ENCODE measurements at places on chromosomes 4 and X.
A peak's percentile ranks its signal among the peaks of the same experiment; 100 is the strongest.

DNA sequence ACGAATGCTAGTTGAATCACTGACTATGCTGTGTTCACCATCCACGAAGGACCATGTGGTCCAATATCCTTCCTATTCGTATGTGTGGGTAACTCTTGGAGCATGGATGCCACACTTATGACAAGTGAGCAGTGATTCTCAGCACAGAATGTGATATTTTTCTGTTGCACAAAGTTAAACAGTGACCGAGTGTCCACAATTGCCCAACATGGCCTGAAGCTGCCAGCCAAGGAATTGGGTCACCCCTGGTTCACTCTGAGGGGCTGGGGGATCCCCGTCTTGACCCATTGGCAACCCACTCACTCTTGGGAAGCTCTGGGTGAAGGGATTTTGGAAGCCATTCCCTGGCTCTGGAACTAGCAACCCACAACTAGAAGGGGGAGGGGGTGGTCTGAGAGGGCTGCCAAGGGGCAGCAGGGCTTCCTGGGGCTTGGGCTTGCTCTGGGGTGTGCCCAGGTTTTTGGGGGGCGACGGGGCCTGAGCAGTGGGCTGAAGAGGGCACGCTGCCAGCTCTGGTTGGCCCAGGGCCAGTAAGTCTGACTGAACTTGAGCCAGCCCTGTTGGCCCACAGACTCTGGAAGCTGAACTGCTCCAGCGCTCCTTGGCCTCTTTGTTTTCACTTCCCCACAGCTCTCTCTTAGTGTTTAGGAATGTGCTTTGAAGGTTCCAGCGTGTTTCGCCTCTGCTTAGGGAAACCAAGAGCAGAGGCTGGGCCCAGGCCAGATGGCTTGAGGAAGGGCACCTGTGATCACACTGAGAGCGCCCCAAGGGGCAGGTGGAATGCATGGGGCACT, 43.1 kb upstream of the BCOR start:
- DNase-seq, result no peak

DNA sequence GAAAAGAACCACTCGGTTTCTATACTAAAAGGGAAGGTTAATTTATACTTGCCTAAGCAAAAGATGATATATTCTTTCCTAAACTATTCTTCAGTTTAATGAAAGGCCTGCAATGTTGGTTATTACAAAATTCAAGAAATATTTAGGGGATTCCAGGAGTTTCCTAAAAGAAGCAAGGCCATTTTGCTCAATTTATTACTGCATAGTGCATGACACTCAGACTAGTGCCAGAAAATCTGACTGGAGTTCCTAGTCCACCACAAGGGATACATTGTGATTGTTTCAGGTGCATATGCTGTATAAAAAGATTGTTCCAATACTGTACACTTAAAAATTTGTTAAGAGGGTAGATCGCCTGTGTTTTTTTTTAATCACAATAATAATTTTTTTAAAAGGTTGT, 78.7 kb downstream of the CAPN6 start:
- no peak for DNase-seq

DNA sequence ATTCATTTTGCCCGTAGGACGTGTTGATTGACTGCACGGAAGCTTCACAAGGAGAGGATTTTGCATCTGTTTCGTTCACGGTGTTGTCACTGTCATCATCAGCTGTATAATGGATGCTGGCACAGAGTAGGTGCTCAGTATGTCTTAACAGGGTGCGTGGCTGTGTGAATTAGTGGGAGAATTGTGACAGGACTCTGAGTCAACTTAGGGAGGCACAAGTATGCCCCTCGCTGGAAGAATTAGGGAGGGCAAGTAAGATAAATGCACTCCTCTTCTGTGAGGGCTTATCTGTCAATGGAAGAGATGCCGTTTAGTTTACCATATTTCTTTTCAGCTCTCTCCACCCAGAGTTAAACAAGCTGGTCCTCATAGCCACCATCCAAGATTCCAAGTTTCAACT, 107.2 kb downstream of the TRIML1 start:
- no peak for DNase-seq

DNA sequence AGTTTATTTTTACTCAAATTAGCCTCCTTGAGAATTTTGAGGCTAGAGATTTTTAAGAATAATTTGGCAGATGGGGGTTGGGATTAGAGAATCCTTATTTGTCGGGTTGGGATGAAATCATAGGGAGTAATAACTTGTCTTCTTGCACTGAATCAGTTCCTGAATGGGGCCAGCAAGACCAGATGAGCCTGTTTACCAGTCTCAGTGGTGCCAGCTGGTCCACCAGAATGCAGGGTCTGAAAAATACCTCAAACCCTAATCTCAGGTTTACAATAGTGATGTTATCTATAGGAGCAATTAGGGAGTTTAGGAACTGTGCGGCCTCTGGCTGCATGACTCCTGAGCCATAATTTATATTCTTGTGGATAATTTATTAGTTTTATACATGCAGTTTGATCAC, 705.9 kb upstream of the AGA start:
- DNase-seq, result no peak

DNA sequence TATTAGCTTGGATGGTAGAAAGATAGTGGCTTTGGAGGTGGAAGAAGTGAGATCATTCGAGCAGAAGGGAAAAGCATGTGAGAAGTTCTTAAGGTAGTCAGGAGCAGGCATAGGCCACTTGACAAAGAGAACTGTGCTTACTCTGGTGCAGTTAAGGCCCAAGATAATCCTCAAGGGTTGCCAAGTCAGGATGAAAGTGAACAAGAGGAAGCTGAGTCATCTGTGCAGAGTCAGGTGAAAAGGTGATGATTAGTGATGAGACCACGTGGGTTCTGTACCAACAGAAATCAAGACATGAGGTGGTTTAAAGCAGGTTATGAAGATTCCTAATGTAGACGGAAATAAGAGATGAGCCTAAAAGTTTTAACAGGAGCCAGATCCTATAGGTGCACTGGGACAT, 369.8 kb downstream of the DTHD1 start:
- no peak for DNase-seq

GRCh38 chr4:6961496-6962210, 52.0 kb downstream of the TBC1D14 start:
- DNase-seq, result no peak

GRCh38 chrX:57918750-57919436, 8.6 kb upstream of the ZXDA start:
- no peak for DNase-seq

- DNase-seq, result no peak
Observed at GRCh38 chr4:169229571-169230028, 41.2 kb downstream of the SH3RF1 start.

- peak; percentile 10 for DNase-seq
Observed at GRCh38 chrX:135596495-135596894, 76.0 kb downstream of the INTS6L start.

- DNase-seq, result no peak
Observed at GRCh38 chrX:24260842-24261550, 52.9 kb downstream of the SUPT20HL2 start.
